ENCODE measurements at places on chromosomes 1 and 21.

DNA sequence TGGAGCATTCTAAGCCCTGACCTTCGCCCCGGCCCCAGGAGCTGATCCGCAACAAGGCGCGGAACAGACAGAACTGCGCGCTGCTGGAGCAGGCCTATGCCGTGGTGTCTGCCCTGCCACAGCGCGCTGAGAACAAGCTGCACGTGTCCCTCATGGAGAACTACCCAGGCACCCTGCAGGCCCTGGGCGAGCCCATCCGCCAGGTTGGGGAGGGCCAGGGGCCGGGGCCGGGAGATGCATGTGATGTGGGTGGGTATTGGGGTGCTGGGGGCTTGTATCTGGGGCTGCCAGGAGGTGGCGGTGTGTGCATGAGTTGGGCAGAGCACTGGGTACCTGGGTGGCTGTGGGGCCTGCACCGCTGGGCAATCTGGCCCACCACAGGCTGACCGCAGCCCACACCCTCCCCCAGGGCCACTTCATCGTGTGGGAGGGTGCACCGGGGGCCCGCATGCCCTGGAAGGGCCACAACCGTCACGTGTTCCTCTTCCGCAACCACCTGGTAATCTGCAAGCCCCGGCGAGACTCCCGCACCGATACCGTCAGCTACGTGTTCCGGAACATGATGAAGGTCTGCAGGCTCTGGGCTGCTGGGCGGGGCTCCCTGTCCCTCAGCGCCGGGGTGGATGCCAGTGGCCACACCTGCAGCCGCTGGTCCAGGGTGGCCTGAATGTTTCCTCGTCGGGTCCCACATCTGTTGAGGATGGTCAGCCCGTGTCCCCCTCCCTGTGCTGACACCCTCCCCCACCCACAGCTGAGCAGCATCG lies 65.8 kb downstream of the TRIM11 start:
- DNase-seq, result no peak

GRCh38 chr1:222299524-222299923 lies 248.4 kb downstream of the HHIPL2 start:
- no peak for DNase-seq

DNA sequence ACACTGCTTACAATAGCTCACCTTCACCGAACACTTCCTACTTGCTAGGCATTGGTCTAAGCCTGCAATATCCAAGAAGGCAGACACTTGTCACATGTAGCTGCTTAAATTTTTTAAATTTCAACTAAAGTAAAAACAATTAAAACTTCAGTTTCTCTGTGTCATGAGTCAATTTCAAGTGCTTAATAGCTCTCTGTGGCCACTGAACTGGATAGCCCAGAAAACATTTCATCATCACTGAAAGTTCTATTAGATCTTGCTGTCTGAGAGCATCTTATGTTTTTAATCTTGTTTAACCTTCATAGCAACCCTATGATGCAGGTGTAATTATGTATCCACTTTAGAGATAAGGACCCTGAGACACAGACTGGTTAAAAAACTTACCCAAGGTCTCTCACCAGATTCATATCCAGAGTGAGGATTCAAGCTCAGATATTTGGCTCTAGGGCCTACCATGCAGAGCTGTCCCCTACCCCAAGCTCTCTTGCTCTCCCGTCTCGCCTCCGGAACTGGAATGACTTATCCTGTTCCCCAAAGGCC lies 2.6 kb upstream of the FCRL6 start:
- DNase-seq, result no peak

DNA sequence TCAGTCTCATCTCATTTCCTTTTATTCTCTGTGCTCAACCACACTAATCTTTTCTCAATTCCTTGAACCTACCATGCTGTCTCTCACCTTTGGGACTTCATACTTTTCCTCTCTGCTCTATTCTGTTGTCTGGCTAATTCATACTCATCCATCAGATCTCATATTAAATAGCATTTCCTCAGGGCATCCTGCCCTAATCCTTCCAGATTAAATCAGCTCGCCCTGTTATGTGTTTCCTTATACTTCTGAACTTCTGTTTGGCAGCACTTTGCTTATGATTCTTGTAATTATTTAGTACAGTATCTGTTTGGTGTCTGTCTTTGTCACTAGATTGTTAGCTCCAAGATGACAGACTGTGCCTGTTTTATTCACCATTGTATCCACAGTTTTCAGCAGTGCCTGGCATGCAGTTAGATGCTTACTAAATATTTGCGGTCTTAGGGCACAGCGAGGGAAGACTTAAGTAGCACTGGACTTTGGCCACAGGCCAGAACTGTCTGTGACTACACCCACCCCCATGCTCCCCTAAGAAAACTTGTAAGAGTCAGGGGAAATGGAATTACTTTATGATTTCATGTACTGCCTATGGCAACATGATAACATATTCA lies 9.9 kb upstream of the CAP1 start:
- no peak for DNase-seq

DNA sequence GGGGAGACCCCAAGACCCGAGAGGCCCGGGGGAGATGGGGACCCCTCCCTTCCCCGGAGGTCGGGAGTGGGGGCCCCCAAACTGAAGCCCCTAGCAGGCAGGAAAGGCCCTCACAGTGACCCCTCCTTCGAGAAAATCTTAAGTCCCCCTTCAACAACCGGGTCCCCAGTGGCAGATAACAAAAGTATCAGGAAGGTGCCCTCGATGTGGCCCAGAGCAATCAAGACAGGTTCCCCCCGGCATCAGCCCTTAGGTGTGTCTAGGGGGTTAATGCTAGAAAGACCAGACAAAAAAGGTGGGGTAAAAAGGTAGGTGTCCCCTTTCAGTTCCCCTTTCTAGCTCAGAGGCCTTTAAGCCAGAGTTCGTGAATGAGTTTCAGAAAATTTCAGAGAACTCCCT lies 282 bp upstream of the ECE1 start:
- no peak for DNase-seq

DNA sequence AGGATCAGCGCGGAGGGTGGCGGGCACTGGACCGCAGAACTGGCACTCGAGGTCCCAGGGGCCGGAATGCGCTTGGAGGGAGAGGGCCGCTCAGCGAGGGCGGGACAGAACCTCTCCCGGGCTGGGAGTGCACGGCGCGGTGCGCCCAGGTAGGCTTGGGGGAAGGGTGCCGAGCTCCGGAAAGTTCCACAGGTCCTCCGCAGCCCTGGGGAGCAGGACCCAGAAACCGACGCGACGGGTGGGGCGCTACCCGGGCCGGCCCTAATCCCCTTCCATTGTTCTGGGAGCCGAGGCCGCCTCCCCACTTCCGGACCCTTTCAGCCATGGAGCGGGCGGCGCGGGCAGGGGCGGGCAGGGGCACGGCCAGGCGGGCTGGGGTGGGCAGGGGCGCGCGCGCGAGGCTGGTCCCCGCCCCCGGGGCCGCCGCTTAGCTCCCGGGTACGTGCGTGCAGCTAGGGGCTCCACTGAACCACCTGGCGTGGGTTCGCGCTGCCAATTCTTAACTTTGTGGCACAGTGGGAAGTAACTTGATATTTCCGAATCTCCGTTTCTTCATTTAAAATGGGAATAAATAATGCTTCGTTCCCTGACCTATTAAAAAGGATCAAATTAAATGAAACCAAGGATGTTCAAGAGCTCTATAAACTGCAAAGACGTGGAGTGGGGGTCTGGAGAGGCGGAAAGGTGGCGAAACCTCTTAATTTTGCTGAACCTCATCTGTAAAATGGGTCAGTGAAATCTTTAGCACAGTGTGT lies 20.7 kb downstream of the LGR6 start:
- DNase-seq, result no peak

GRCh38 chr1:32272557-32273390 lies 19.1 kb upstream of the HDAC1 start:
- no peak for DNase-seq

- DNase-seq, result no peak
Measured at GRCh38 chr1:91059157-91059556, 37.3 kb upstream of the ZNF644 start.

DNA sequence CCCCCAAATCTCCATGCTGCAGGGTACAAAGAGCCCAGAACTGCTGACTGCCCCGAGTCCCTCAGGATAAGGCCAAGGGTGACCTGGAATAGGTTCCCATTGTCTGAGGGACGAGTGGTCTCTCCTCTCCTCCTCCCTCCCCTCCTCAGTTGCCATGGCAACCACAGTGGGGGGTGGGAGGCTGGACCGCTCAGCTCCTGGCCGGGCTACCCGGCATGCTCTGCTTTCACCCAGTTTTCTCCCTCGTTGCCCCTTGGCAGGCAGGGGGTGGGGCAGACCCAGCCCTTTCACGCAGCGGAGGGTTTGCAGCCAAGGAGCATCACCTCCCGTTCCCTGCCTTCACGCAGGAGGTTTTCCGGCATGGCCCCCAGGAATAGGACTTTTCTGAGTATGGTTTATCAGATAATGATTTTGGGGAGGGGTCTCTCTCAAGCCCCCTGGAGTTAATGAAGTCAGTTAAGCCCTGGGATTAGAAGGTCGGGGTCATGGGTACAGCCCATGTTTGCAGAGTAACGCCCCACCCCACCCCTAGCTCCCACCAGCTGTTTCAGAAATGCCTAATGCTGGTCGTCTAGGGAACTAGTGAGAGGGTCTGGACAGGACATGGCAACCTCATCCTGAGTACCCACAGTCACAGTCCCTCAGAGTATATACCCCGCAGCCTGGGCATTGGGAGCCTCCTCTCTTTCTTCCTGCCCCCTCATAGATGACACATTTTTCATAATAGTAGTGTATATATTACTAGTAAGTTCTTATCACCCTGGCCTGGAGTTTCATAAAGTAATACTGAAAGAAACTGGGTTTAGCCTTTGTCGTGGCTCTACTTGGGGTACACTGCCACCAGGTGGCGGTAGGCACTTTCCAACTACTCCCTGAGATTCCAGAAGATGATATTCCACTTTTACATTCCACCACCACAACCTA lies 20.7 kb downstream of the C1QB start:
- DNase-seq, result no peak

Measured in activated naive CD8-positive, alpha-beta T cell treated with anti-CD3 and anti-CD28 coated beads, Interleukin-2, amount 50 U/mL, for 16 hours (primary cell).